ENCODE measurements at places on chromosomes 11 and 22.

DNA sequence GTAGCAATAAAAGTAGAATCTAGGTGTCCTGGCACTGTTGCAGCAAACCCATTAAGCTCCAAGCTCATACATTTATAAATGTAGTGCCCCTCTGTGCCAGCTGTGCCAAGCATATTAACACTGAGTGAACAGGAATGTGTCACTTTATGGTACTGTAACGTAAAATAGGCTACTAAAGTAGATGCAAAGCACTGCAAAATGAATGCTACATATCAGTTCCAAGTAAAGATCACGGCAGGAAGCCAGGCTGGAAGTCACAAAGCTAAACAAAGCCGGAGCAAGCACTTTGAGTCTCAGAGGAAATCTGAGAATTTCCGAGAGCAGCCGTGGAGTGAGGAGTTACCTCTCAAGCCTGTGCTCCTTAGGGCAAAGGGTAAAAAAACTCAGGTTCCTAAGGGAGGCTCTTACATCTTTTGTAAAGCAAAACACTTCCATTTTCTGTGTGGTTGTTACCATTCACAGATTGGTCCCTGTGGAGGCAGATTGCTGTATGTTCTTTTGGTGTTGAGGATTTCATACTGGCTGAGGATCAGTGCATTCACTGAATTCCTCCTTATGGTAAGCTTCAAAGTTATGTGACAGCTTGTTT is 85.7 kb downstream of the WNT11 start:
- DNase-seq, result no peak

GRCh38 chr11:129592191-129592590 is 216.5 kb downstream of the BARX2 start:
- DNase-seq, result no peak

GRCh38 chr11:33936725-33937604 is 45.1 kb upstream of the LMO2 start:
- peak; percentile 40 for DNase-seq

DNA sequence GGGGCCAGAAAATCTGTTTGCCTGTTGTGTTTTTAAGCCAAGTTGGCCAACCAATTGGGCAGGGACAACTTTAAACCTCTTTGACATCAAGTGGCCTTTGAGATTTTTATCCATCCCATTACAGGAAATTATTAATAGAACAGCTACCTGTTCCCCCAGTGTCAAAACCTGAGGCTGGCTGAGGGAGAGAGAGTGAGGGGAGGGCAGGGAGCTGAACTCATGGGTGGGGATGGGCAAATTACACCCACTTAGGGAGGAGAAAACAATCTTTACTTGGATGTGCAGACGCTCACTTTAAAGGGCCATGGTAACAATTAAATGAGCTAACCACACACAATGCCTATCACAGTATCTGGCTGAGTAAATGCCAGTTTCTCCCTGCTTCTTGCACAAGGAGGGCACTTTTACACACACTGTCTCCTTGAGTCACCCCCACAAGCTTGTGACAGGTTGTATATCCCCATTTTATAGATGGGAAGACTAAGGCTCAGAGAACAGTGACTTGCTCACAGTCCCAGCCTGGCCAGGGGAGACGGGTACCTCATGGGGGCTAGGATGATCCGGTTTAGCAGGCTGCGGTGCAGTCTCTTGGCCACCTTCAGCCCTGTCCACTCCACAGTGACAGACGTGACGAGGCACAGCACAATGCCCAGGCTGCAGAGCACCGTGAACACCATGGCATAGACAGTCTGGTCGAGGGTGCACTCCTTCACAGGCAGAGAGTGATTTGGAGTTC is 17.8 kb upstream of the KCNJ11 start:
- DNase-seq, result no peak

DNA sequence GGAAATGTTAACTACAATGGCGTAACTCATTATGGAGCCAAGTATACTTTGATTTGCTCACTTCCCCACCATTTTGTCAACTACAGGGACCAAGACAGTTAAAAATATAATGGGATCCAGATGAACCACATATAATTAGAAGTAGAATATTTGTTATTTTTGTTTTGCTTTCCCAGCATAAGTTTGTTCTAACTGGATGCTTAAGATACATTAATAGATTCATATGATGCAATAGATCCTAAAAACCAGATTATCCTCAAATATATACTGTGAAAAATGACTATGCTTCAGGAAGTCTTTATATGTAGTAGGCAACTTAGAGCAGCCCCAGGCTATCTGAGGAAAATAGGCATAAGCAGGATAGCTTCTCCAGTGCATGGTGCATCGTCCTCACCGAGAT is 38.3 kb downstream of the SESN3 start:
- DNase-seq, result no peak

DNA sequence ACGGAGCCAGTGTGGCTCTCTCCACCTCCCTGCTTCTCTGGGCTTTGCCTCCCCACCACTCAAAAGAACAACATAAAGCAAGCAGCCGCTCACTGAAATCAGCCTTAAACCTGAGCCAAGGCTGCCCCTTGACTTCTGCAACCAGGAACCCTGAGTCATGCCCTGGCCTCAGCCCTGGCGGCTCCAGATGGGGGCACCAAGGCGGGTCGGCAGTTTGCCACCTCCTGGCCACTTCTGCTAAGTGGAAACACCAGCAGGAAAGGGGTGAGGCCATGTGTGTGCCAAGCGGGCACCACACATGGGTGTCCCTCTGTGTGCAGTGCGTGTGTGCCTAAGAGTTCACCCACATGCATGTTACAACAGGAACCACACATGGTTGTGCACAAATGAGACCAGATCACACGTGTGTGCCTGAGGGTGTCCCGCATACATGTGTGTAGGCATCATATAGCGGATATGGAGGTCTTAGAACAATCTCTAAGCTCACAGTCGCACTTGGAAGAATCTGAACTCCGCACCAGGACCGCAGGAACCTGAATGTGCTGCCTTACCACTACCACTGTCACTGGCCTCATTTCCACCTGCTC is 221.2 kb downstream of the MN1 start:
- DNase-seq, result no peak

- no peak for DNase-seq
Observed at GRCh38 chr11:102577723-102578122, 47.2 kb upstream of the MMP7 start.

DNA sequence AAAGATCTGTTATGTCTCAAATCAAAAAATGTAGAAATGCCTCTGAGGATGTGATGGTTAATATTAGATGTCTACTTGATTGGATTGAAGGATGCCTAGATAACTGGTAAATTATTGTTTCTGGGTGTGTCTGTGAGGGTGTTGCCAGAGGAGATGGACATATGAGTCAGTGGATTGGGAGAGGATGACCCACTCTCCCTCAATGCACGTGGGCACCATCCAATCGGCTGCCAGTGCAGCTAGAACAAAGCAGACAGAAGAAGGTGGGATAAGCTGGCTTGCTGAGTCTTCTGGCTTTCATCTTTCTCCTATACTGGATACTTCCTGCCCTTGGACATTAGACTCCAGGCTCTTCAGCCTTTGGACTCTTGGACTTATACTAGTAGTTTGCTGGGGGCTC is 430.3 kb downstream of the SOX6 start:
- DNase-seq, result no peak

DNA sequence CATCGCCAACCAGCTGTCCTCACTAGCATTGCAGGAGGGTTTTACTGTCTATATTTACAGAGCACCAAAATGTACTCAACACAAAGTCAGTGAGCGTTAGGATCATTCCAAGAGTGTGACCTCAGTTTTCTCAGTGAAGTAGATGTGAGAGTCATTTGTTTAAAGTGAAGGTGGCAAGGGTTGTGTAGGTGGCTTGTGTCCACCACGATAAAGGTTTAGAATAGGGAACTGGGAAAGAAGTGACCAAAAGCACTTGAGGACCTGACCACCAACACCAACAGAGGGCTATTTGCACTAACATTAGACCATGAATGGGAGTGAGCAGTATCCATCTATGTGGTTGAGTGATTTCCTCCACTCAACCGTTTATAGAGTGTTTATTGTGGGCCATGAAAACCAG is 152.5 kb upstream of the POU2AF2 start:
- DNase-seq, result no peak

DNA sequence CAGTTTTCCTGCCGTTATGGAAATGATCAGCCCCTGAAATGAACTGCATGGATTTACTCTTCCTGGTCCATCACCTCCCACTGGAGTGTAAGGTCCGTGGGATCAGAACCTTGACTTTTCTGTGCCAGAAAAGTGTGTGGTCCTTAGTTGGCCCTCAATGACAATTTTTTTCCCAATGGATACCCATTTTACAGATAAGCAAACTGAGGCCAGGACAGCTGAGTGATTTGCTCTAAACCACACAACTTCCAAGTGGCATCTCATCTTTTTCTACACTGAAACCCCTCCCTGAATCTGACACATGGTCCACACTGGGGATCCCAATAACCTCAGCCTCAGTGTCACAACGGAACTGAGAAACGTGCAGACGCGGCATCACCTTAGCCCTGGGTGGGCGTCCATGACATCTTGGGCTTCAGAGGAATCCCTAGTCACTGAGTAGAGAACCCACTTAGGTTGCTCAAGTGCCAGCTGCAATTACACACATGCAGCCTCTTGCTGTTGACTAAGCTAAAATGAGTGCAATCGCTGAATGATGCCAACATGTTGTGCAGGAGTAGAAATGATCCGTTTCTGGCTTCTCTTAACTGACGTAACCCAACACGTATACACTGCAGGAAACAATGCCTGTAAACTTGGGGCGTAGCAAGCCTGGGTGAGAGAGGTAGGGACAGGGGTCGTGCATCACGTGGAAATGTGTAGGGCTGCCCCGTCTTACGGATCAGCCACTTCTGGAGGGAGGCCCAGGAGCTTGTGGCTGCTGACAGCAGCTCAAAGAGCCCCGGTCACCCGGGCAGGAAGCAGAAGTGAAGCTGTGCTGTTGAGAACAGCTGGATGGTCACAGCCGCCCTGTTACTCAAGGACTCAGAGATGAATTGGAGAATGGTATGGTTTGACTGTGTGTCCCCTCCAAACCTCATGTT is 136.3 kb downstream of the SHANK2 start:
- no peak for DNase-seq

- DNase-seq, result no peak
Observed at GRCh38 chr22:47280301-47280700, 517.9 kb downstream of the TBC1D22A start.

DNA sequence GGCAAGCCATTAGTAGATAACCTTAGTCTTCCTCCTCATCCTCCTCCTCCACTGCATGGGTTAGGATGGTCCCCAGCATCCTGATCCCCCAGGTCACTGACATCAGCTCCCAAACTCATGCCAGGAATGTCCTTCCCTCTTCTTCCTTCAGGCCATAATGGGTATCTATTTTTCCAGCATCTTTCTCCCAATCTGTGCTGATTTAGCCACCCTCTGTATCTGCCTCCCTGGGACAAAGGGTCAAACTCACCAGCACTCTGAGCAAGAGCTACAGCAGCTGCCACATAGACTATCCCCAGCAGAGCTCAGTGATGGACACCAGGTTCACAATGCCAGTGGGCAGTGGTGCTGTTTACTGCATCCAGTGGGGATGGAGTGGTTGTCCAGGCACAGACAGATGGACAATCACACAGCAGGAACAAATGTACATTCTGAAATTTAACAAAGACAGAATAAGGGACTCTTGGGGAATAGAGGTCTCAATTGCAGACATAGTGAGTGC is 115.2 kb upstream of the TOP3B start:
- no peak for DNase-seq

- no peak for DNase-seq
Observed at GRCh38 chr22:37121887-37122591, 12.5 kb upstream of the TMPRSS6 start.

GRCh38 chr11:83115551-83115950 is 41.4 kb upstream of the PCF11 start:
- no peak for DNase-seq

GRCh38 chr11:125223901-125224361 is 59.4 kb downstream of the PKNOX2 start:
- no peak for DNase-seq

- DNase-seq, result no peak
Observed at GRCh38 chr11:70378506-70379134, 19.7 kb upstream of the CTTN start.

- peak; percentile 61 for DNase-seq
Observed at GRCh38 chr11:78039919-78040671, 17.0 kb upstream of the KCTD14 start.

- no peak for DNase-seq
Observed at GRCh38 chr11:100632941-100633452, 54.1 kb upstream of the ARHGAP42 start.

- DNase-seq, result no peak
Observed at GRCh38 chr11:134993691-134994243, 581.7 kb upstream of the B3GAT1 start.

GRCh38 chr11:122883646-122883979 is 1.1 kb downstream of the JHY start:
- DNase-seq, result no peak

DNA sequence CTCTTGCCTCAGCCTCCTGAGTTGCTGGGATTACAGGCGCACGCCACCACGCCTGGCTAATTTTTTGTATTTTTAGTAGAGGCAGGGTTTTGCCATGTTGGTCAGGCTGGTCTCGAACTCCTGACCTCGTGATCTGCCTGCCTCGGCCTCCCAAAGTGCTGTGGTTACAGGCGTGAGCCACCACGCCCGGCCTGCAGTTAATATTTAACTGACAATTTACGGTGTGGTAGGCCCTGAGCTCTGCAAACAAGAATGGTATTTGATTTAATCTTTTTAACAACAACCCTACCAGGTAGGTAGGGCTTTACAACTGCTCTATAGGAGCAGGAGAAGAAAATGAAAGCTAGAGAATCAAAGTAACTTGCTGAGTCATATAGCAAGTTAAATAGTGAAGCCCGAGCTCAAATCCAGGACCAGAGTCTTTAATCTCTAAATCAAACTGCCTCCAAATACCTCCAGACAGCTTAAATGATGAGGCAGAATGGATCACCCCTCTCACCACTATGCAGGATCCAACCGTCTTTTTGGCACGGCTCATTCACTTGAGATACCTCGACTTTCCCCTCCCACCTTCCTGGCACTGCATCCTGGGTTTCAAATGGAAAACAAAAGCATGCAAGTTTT is 9.4 kb downstream of the UEVLD start:
- DNase-seq, result no peak

- DNase-seq, result no peak
Observed at GRCh38 chr11:132423266-132423665, 1052.9 kb downstream of the NTM start.

- no peak for DNase-seq
Observed at GRCh38 chr11:93005239-93005638, 35.8 kb downstream of the MTNR1B start.

DNA sequence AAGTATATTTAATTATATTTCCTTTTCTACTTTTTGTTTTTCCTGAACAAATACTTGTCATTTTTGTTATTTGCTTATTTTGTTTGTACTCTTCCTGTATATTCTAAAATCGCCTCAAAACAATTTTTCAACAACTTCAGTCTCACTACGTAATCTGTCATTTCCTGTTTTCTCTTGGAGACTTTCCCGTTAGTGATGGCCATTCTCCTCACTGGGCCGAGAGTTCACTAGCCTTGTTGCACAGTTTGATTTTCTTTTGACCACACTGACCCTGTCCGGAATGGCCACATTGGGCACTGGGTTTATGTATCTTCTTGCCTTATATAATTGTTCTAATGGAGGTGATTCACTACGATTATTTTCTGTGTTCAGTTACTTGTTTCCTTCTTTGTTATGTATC is 726.1 kb downstream of the FAM181B start:
- no peak for DNase-seq

- no peak for DNase-seq
Observed at GRCh38 chr11:14538271-14538925, 18.2 kb upstream of the PSMA1 start.
